ENCODE measurements at places on chromosomes 11 and 22.

- DNase-seq = no peak
Measured at GRCh38 chr11:68766786-68767185, 15.5 kb upstream of the TESMIN start.

GRCh38 chr11:48013269-48013901 is 33.0 kb downstream of the PTPRJ start:
- no peak for DNase-seq

DNA sequence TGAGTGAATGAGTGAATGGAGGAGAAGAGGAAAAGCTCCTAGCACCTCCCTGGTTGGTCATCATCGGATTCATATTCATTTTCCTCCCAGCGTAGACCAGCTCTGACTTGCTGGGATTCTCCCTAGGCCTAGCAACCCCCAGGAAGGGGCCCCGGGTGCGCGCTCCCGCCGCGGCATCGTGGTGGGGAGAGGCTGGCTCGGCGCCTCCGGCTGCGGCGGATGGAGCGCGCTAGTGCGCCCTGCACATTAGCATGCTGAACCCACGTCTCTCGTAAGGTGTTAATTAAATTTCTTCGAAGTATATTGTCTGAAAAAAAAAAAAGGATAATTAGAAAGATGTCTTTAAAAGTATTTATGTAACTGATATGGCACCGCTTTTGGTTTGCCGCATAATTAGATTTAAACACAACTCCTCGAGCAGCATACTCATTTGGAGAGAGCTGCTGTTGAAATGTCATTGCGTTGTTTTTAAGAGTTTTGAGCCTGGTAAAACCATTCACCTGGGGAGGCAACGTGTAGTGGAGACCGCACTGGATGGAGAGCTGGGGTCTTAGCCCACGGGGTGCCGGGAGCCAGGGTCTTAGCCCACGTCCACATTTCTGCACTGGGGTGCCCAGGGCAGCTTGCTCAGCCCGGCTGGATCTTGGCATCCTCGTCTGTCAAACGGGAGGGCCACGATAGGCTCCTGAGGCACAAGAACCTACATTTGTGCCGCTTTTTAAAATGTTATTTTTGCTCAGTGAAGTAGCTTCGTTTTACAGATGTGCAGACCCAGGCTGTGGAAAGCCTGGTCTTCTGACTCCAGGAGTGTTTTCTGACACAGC is 21.8 kb downstream of the MPPED1 start:
- DNase-seq = no peak

DNA sequence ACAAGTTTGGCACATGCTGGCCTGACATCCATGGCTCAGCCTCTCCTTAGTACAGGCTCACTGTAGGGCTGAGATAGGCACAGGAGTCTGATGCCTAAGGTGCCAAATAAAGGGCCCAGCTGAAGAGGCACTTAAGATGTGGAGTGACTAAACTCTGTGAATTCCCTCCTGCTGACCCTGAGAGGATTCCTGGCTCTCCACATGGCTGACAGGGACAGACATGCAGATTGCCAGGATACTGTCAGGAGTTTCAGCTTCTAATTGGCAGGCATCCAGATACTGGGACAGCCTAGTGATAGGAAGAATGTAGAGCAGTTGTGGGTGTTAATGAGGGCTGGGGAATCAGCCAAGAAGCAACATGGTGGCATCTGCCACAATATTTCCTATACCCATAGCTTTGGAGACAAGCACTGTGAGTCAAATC is 558.7 kb downstream of the INSC start:
- DNase-seq = peak; percentile 96

DNA sequence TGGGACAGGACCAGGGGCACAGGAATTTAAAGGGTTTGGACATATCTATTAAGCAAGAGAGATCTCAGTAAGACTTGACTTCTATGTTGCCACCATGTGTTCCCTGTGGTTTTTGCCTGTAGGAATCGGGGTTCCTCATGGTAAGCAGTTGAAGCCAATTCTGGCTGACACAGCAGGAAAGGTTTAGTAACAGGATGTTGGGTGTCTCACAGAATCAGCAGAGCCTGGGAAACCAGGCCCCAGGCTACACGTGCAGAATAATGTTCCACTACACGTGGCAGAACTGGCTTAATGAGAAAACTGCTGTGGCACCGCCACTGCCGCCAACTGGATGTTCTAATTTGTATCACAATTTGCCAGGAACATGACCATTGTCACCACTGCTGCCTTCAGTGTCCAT is 264.6 kb upstream of the PLET1 start:
- no peak for DNase-seq

- DNase-seq = peak; percentile 50
Measured at GRCh38 chr11:61555051-61555969, 25.6 kb downstream of the SYT7 start.

DNA sequence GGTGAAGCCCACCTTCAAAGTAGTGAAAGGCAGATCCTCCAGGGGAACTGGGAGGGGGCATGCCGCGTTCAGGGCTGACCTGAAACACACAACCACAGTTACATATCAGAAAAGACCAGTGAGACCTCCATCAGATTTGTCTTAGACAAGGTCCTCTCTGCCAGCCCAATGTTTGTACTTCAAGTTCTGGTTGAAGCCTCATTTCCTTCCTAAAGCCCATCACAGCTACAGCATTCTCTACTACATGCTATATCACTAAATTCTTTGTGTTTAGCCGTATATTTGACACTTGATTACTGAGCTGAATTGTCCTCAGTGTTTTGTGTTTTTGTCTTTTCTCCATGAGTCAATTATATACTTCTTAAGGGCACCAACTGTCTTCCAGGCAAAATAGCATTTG is 40.1 kb downstream of the PI4KA start:
- no peak for DNase-seq

- no peak for DNase-seq
Measured at GRCh38 chr11:124640666-124641065, 18.0 kb downstream of the TBRG1 start.
